Myocyte (in vitro differentiated cells): ENCODE measurements at places on chromosomes 13 and 19. TPM values are rescaled to one million over a fixed set of nuclear protein-coding genes. Genes with fewer than 3 reads are reported as not detected.

DNA sequence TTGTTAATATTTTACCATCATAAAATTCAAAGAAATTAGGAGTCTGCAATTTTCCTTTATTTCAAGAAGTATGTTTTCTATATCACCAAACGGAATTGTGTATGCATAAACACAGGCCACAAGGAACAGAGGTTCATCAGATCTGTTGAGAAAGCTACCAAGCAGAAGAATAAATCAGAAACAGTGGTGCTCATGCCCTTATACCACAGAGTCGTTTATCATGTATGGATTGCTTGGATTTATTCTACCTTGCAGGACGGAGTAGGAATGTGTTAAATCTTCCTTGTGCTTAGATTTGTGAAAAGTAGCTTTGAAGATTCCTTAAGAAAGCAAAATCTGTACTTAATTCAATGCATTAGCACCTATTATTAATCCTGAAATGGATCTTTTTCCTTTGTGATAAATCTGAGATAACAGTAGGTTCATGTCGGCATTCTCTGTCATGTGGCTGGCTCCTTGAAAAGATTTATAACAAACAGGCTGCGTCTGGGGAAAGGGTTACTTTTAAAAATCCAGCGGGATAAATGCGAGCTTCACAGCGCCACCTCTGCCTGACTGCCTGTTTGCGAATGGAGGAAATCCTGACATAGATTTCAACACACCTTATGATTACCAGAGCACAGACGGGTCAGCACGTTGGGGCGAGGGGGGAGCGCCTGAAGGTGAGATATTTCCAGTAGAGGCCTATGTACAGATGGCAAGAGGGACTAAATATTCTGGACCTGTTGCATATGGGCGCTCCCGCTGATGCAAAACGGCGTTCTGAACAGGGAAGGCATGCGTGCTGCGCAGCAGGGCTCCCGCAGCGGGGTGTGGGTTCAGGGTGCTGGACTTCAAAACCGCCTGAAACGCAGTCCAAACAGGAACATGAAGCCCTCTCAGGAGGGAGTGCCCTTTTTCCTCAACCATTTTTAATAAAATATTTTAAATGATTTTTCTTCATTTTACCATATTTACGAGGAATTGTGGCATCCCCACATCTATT, 445.5 kb upstream of the SGCG start:
- no peak for DNase-seq

GRCh38 chr13:75620020-75620419, 16.1 kb upstream of the LMO7 start:
- DNase-seq: no peak

Gene ZNF333
- 25.3 and 34.8 TPM in 2 replicates for total RNA-seq

GRCh38 chr13:79479882-79480281, 1.1 kb upstream of the NDFIP2 start:
- no peak for DNase-seq

Gene CYP2F1
- total RNA-seq: not detected in 2 replicates

GRCh38 chr13:76813891-76814290, 72.3 kb downstream of the KCTD12 start:
- DNase-seq: peak; percentile 19

DNA sequence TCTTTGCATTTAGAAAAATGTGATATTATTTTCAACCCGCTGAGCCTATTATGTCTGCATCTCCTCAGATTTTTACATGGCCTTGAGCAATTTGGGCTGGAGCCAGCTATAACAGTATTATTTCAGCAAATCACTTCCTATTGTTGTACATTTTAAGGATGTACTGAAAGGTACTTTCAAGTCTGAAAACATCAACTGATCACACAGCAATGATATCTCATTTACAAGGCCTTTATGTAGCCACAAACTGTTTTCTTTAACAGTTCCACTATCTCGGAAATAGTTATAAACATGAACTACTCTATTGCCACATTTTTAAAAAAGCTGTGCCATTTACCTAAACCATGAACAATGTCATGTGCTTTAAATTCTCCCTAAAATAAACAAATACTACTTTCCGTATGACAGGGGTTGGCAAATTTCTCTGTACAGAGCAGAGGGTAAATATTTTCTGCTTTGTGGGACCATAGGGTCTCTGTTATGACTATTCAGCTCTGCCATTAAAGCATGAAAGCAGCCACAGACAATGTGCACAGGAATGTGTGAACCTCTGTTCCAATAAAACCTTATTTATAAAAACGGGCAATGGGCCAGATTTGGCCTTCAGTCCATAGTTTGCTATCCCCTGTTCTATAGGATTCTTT, 560.4 kb downstream of the GPC6 start:
- DNase-seq: no peak

- DNase-seq: no peak
Measured at GRCh38 chr13:30097701-30098100, 209.7 kb downstream of the KATNAL1 start.
